Smooth muscle cell of trachea (primary cell): ENCODE measurements at places on chromosomes 2 and 18. TPM values are rescaled to one million over a fixed set of nuclear protein-coding genes. Genes with fewer than 3 reads are reported as not detected.

TANC1 gene
- total RNA-seq = 23.0 and 26.8 TPM in 2 replicates

REG1A gene
- total RNA-seq = not detected in 2 replicates

GPR39 gene
- total RNA-seq = 1.3 and 3.3 TPM in 2 replicates

CLHC1 gene
- 8.9 and 13.5 TPM in 2 replicates for total RNA-seq

RUFY4 gene
- total RNA-seq = not detected in 2 replicates

MYO3B gene
- 0.15 and 0.17 TPM in 2 replicates for total RNA-seq

NOL4 gene
- not detected in 2 replicates for total RNA-seq

CNGA3 gene
- under 0.01 and 0.17 TPM in 2 replicates for total RNA-seq

PTGR3 gene
- total RNA-seq = 13.4 and 14.7 TPM in 2 replicates

FOXD4L1 gene
- total RNA-seq = 0.15 and 0.17 TPM in 2 replicates

CNDP1 gene
- not detected in 2 replicates for total RNA-seq

COL5A2 gene
- 279 and 388 TPM in 2 replicates for total RNA-seq

SERPINB10 gene
- total RNA-seq = not detected in 2 replicates

PLB1 gene
- total RNA-seq = 2.0 and 3.8 TPM in 2 replicates

LAPTM4A gene
- 181 and 242 TPM in 2 replicates for total RNA-seq
